HFFc6 (cell line): ENCODE measurements at places on chromosomes 4 and X. TPM values are rescaled to one million over a fixed set of nuclear protein-coding genes. Genes with fewer than 3 reads are reported as not detected.

GRCh38 chr4:15714646-15715435, 12.0 kb downstream of the BST1 start:
- DNase-seq: no peak
- no peaks in the 10 kb centered on the region for H3K36me3 ChIP-seq
- H3K4me3 ChIP-seq: no peak overlapping the region
- H3K4me1 ChIP-seq: peaks cover 51% of the 10 kb centered on the region
- no peaks in the 10 kb centered on the region; the same call in 1 of the 2 replicates for H3K27me3 ChIP-seq
- no peak overlapping the region for H3K27ac ChIP-seq

- peaks cover 23% of the 10 kb centered on the region for H3K36me3 ChIP-seq
- H3K27me3 ChIP-seq: no peaks in the 10 kb centered on the region; the same call in 1 of the 2 replicates
- no peak overlapping the region for H3K27ac ChIP-seq
- peak; percentile 22 for DNase-seq
Measured at GRCh38 chr4:145511913-145512522, 30.4 kb downstream of the SMAD1 start.

GRCh38 chr4:66204534-66205247, 534.4 kb upstream of the EPHA5 start:
- H3K27ac ChIP-seq: no peak overlapping the region
- H3K4me3 ChIP-seq: no peak overlapping the region; the same call in 1 of the 2 replicates
- no peaks in the 10 kb centered on the region for H3K27me3 ChIP-seq
- no peaks in the 10 kb centered on the region for H3K36me3 ChIP-seq
- no peaks in the 10 kb centered on the region; the same call in 1 of the 2 replicates for H3K4me1 ChIP-seq

- H3K36me3 ChIP-seq: no peaks in the 10 kb centered on the region
- no peak overlapping the region for H3K4me3 ChIP-seq
- no peaks in the 10 kb centered on the region for H3K4me1 ChIP-seq
- no peak overlapping the region for H3K27ac ChIP-seq
- no peak for DNase-seq
Measured at GRCh38 chrX:153379508-153379907, 21.6 kb downstream of the PNMA6E start.

DNA sequence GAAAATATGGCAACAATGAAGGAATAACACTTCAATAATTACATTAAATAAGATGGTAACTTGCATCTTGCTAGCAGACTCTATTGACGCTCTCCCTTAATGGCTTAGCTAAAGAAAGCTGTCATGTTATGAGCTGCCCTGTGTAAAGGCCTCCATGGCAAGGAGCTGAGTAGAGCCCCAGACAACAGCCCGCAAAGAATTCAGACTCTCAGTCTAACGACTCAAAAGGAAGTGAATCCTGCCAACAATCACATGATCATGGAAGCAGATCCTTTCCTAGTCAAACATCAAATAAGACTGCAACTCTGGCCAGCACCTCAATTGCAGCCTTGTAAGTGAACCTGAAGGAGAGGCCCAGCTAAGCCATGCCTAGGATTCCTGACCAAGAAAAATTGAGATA, 157.6 kb downstream of the MAB21L2 start:
- peaks cover 22% of the 10 kb centered on the region for H3K4me1 ChIP-seq
- H3K27me3 ChIP-seq: no peaks in the 10 kb centered on the region; the same call in 1 of the 2 replicates
- H3K27ac ChIP-seq: no peak overlapping the region
- H3K4me3 ChIP-seq: no peak overlapping the region

DNA sequence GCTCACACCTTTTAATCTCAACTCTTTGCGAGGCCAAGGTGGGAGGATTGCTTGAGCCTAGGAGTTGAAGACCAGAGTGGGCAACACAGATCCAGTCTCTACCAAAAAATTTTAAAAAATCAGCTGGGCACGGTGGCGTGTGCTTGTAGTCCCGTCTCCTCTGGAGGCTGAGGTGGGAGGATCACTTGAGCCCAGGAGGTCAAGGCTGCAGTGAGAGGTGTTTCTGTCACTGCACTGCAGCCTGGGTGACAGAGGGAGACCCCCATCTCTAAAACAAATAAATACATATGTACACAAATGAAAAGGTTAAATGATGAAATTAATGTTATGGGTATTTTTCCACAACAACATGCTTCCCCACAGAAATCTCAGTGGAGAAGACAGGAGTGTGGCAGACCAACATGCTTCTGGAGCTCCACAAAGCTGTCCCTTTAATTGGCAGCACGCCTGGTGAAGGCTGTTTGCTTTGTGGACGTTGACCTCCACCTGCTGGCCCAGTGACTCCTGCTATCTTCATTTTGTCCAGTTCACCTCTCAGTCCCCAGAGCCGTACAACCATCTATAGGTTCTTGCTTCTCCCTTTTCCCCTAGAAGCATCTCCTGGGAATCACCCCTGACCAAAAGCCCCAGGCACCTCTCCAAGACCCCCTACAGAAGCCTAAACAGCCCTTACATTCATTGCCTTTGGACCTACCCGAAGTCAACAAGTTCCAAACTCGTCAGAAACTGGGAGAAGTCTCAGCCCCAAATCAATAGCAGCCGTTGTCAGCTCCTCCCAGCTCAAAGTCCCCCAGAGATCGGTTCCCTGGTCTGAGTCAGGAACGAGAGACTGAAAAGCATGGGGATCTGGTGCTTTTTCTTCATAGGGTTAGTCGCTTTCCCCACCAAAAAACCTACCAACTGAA, 36.4 kb upstream of the CD99 start:
- peaks cover 2% of the 10 kb centered on the region for H3K27me3 ChIP-seq
- H3K27ac ChIP-seq: no peak overlapping the region
- no peaks in the 10 kb centered on the region for H3K4me1 ChIP-seq

DNA sequence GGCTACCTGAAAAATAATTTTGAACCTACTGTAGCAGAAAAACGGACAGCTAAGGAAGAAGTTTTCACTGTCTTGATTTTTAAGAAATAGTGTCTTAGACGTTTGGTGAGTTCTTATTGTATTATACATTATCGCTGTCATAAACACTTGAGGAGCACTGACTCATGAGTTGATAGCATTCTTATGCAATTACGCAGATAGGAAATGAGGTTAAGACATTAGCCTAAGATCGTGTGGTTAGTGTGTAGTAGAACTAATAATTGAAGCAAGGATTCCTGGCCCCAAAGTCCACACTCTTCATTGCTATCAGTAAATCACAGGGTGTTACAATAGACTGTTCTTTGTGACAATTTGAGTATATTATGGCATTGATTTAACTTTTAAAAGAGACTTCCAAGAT, 238.1 kb downstream of the ARAP2 start:
- no peak overlapping the region for H3K27ac ChIP-seq
- no peak for DNase-seq
- no peaks in the 10 kb centered on the region for H3K4me1 ChIP-seq
- no peaks in the 10 kb centered on the region for H3K36me3 ChIP-seq
- H3K4me3 ChIP-seq: no peak overlapping the region

Gene MANBA
- total RNA-seq: 35.7 to 56.6 TPM (median 51.7 TPM) in 3 replicates

DNA sequence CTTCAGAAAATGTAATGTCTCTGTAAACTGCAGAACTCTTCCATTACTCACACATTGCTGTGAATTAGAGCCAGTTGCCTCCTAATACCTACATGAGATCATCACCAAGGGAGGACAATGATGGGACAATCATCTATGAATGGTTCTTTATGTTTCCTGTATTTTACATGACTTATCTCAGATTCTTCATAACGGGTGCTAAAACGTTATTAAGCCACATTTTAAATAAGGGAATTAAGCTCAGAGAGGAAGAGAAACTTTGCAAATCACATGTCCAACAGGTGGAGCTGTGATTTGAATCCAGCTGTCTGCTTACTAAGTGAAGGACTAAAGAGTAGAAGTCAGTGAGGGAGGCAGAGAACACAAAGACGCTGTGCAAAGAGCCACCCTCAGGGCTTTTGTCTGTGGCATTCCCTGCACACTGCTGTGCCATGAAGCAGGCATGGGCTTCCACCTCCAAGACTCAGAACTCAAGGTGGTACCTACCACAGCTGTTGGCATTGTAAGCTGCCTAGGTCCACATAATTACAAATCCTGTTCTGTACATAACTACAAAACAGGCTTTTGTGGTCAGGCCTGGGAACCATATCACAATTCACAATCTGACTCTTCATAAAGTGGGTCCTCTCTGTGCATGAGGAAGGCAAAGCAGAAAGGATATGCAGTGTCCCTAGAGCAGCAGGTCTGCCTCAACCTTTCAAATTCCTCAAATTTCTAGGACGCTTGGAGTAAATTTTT, 12.8 kb downstream of the TBC1D9 start:
- peak; percentile 35 for DNase-seq
- peak overlapping the region; percentile 64 for H3K27ac ChIP-seq
- peaks cover 8% of the 10 kb centered on the region for H3K36me3 ChIP-seq
- H3K27me3 ChIP-seq: no peaks in the 10 kb centered on the region
- no peak overlapping the region for H3K4me3 ChIP-seq

DNA sequence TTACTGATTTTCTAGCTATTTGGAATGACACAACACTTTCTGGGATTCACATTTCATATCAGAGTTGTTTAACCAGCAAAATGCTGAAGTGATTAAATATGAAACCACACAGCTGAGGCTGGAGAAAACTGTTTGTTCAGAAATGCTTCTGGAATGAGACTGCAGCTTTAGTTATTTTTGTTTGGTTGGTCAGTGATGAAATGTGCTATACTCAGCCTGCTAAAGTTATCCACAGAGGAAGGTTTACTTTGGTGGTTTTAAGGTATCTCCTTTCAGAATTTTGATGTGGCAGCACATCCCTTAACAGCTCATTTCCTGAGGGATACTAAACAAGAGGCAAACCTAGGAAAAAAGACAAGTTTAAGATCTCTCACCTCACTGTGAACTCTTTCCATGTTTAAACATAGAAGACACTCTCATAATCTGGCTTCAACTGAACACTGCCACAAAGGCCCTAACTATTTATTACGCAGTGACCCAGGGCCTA, 106.6 kb upstream of the PDE5A start:
- H3K4me3 ChIP-seq: peak overlapping the region; percentile 61
- H3K27ac ChIP-seq: peak overlapping the region; percentile 89
- peaks cover 15% of the 10 kb centered on the region for H3K36me3 ChIP-seq
- peaks cover 72% of the 10 kb centered on the region for H3K4me1 ChIP-seq

DNA sequence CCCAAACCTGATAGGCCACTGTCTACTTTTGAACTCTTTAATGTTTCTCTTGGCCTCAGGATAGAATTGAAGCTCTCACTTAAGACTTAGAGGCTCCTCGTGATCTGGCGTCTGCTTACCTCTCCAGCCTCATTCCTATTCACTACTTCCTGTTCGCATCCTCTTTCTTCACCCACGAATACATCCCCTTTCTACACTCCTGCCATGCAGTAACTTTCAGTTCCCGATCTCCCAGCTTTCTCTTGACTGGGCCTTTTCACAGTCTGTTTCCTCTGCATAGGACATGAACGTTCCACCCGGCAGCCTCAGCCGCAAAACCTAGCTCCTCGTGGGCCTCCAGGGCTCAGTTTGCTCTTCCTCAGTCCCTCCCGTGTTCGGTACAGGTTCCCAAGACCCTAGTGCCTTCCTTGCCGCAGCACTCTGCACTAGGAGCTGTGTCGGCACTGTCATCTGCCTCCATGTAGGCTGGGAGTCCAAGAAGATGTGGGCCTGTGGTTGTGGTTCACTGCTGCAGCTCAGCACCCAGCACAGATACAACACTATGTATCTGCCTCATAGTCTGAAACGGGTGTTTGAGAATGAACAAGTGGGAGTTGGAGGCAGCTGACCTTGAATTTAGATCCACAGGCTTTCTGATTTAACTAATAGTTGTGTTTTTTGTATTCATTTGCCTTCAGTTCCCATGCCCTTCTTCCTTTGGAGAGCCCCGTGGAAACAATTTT, 15.8 kb downstream of the RPL39 start:
- no peak for DNase-seq
- H3K4me3 ChIP-seq: no peak overlapping the region
- H3K4me1 ChIP-seq: no peaks in the 10 kb centered on the region
- no peaks in the 10 kb centered on the region; the same call in 1 of the 2 replicates for H3K27me3 ChIP-seq

DNA sequence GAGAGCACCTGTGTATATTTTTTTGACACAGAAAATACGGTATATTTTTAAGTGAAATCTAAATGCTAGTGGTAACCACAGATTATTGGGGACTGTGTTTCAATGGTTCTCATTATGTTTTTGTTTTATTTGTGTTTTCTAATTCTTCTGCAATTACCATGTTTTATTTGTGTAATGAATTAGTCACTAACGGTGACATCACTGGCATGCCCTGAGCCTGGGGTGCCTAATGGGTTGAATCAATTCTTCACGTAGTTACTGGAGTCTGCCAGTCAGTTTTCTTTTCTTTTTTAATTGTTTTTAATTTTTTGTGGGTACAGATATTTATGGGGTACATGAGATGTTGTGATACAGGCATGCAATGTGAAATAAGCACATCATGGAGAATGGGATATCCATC, 168.8 kb downstream of the RELL1 start:
- H3K4me1 ChIP-seq: peaks cover 29% of the 10 kb centered on the region
- H3K27me3 ChIP-seq: peaks cover 5% of the 10 kb centered on the region; the same call in 1 of the 2 replicates
- no peak for DNase-seq
- no peak overlapping the region; the same call in 1 of the 2 replicates for H3K27ac ChIP-seq
- H3K36me3 ChIP-seq: peaks cover 6% of the 10 kb centered on the region; the same call in 1 of the 2 replicates
- H3K4me3 ChIP-seq: no peak overlapping the region

DNA sequence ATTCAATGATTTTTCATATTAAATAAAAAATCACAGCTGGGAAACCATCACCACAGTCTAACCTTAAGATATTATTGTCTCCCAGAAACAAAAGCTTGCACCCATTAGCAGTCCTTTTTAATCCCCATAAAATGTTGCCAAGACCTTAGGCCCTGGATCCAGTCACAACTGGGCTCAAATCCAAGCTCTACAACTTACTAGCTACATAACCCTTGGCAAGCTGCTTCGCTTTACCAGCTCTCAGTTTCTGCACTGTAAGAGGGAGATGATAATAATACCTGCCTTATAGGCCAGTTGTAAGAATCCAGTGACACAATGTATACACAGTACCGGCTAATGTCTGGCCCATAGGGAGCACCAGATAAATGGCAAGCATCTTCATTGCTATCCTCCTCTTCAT, 400.9 kb upstream of the FGF13 start:
- no peak overlapping the region for H3K27ac ChIP-seq
- H3K27me3 ChIP-seq: no peaks in the 10 kb centered on the region; the same call in 1 of the 2 replicates

- H3K27ac ChIP-seq: no peak overlapping the region
- 0 out of 2 replicates have a peak, but pooled peaks cover 2% of the 10 kb centered on the region for H3K27me3 ChIP-seq
- peaks cover 31% of the 10 kb centered on the region for H3K4me1 ChIP-seq
Measured at GRCh38 chr4:107987916-107988762, 1.6 kb upstream of the HADH start.

Gene FAM236B
- not detected in 3 replicates for total RNA-seq

Gene PABPC4L
- 0.61 to 3.2 TPM (median 2.3 TPM) in 3 replicates for total RNA-seq

- H3K4me1 ChIP-seq: peaks cover 20% of the 10 kb centered on the region
- H3K4me3 ChIP-seq: no peak overlapping the region
- no peaks in the 10 kb centered on the region for H3K27me3 ChIP-seq
- H3K36me3 ChIP-seq: peaks cover 29% of the 10 kb centered on the region
- no peak for DNase-seq
- H3K27ac ChIP-seq: no peak overlapping the region
Measured at GRCh38 chr4:145827885-145828284, 110.7 kb downstream of the ZNF827 start.

- no peak for DNase-seq
- no peak overlapping the region for H3K4me3 ChIP-seq
- H3K4me1 ChIP-seq: no peaks in the 10 kb centered on the region
- H3K27me3 ChIP-seq: no peaks in the 10 kb centered on the region
- H3K36me3 ChIP-seq: no peaks in the 10 kb centered on the region
Measured at GRCh38 chrX:148933881-148934280, 433.5 kb downstream of the AFF2 start.
